Airway epithelial cell (primary cell): ENCODE measurements at places on chromosomes 12 and 14. TPM values are rescaled to one million over a fixed set of nuclear protein-coding genes. Genes with fewer than 3 reads are reported as not detected.

Gene ETFBKMT
- total RNA-seq = 0.78 and 2.9 TPM in 2 replicates

Gene KLRF1
- total RNA-seq = not detected in 2 replicates

Gene LEMD3
- total RNA-seq = 21.0 and 24.6 TPM in 2 replicates

Gene MYRFL
- total RNA-seq = 1.3 and 1.9 TPM in 2 replicates

Gene SIRT4
- 1.5 TPM in 2 replicates for total RNA-seq

Gene HSPB8
- total RNA-seq = 3.4 and 4.2 TPM in 2 replicates
